ENCODE measurements at places on chromosomes 6 and 20.

DNA sequence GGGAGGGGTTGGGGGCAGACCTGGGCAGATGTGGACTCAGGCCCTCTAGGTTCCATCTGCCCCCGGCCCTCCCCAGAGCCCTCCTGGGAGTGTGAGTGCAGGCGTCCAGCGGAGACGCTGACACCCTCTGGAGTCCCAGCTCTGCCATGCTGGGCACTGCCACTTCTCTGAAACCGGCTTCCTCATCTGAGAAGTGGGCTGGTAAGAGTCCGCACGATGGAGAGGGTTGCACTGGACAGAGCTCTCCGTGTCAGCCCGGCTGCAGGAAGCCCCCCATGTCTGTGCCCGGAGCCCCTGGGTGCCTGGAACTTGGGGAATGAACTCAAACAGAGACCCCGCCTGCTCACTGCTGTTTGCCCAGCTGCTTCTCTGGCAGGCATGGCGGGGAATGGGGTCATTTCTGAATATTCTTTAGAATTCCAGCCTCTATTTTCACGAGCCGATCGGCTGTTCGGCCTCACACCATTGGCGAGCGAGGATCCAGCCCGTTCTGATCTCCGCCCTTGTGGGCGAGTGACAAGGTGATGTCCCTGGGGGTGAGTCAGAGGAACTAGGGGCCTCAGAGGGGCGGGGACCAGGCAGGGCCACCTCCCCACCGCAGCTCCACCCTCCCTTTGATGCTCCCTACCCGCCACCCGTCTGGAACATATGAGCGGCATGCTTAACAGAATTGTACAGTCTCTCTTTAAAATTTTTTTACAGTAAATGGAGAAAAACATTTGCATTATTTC lies 47.8 kb upstream of the GATA5 start:
- DNase-seq: peak; percentile 89

GRCh38 chr20:47801759-47802158 lies 16.5 kb upstream of the SULF2 start:
- DNase-seq: no peak

- DNase-seq: no peak
These were observed 470.9 kb downstream of the TFAP2A start for GRCh38 chr6:9943986-9944385.

DNA sequence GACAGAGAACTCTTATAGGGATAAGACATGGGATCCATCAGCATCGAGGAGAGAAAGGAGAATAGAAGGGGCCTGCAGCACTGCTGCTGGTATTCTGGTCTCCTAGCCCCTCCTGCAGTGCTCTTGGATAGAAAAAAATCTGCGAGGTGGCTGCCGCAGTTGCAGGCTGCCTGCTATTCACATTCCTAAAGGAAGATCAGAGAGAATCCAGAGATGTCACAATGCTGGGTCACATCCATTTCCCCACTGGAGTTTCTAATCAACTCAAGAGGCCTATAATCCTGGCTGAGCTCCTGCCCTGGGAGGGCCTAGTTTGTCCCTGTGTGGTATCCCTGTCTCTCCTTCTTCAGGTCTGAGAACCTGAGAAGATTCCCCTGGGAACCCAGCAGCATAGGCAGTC lies 357.8 kb downstream of the MAFB start:
- DNase-seq: no peak

GRCh38 chr20:59605601-59606364 lies 1.4 kb downstream of the PHACTR3 start:
- DNase-seq: no peak

- no peak for DNase-seq
These were observed 39.4 kb downstream of the SLC9A8 start for GRCh38 chr20:49851991-49852390.

- no peak for DNase-seq
These were observed 22.5 kb downstream of the SERINC1 start for GRCh38 chr6:122449069-122449468.

DNA sequence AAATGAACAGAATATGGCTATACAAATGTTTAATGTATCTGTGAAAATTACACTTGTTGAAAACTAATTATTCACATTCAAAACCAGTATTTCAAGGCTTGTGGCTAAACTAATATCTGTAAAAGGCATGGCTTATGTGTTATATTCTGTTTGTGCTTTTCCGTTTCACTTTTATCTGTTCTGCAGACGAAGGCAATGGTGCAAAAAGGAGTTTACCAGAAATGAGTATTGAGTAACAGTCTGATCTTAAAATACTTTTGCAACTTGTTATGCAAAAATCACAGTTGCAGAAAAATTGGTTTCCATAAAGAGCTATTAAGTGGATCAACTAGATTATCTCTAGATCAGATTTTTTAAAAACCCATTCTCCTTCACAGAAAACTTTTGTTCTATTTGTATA lies 9.4 kb upstream of the STX11 start:
- DNase-seq: no peak

DNA sequence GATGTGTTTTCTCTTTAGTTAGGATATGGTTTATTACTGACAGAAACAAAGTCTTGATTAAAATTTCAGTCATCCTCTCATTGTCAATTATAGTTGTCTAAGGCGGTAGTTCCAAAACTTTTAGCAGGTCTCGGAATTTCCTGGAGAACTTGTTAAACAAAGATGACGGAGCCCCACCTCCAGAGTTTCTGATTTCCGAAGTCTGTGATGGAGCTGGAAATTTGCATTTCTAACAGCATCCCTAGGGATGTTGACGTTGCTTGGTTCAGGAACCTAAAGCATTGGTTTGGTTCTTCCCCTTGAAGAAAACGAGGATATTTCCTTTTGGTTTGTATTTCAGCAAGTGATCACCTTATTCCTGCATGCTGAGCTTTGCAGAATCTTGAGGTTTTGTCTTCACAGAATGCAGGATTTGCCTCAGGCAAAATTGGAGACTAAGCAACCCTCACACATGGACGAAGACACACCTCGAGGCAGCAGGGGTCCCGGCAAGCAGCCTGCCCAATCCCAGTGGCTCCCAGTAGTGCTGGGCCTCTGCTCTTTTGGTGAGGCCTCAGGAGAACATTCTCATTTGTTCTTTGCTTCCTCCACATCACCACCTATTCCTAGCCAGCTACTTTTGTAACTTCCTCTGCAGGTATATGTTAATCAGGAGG lies 187.1 kb upstream of the PHACTR1 start:
- DNase-seq: no peak

DNA sequence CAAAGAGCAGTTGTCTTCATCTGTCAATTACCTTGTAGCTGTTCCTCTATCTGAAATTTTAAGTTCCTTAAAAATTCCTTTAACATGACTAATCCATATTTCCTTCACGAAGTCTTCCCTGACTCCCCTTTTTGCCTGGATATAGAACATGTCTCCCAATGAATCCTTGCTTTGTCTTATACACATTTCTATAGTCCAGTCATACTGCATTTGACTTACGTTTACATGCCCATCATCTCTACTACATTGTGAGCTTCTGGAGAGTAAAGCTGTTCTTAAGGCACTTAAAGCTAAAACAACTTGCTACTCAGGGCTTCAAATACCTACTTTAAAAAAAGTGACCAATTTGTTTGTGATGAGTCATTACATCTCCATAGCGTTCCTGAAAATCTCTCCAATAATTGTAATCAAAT lies 4.9 kb downstream of the REV3L start:
- no peak for DNase-seq

DNA sequence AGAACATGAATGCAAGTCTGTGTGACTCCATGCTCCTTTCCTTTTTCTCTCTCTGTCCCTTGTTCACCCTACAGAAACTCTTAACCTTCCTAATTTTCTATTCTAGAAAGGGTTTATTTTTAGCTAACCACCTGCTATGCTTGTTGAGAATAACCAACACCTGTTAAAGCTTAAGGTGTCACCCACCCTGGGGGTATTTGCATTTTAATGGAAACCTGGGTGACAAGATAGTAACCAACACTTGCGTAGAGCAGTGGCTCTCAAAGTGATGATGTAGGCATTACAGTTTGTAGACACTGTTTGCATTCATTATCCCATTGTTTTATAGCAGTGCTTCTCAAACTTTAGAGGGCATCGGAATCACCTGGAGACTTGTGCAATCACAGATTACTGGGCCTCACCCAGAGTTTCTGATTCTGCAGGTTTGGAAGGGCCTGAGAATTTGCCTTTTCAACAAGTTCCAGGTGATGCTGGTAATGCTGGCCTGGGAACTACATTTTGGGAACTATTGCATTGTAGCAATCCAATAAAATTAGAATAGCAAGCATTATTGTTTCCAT lies 114.4 kb upstream of the ARMC2 start:
- DNase-seq: no peak

DNA sequence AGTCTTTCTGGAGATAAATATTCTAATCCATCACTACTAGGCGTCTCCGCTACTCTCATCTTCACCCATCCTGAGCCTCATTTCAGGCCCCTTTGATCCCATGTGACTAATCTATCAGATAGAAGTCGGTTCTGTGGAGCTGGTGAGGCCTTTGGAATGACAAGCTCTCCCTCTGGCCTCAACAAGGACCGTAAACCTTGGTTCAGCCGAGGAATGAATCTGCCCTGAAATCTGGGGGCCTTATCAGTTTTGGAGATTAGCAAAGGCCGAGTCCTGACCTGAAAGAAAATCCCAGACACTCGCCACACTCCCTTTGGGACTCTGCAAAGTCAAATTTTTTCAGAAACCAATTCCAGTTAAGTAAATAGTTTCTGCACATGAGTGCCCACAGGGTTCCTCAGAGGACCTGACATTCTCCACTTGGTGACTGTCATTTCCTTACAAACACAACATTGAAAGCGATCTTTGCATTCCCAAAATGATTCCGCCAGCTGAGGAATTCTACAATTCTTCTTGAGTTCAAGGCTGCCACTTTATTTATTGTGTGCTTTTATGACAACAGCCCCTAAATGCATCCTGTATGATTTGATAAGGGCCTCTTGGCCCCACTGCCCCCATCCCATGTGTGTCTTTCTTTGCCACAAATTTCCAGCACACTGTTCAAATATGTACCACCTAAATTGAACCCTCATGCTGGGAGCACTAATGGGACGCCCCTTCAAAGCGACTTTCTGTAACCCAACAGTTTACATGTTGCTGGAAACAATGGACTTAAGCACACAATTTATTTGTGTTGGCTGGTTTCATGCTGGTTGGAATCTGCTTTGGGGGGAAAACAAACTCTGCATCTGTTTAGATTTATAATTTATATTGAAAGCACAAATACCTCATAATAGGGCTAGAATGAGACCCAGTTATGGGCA lies 10.0 kb upstream of the RIPOR3 start:
- no peak for DNase-seq

GRCh38 chr6:116779573-116780164 lies 14.2 kb upstream of the FAM162B start:
- DNase-seq: no peak

DNA sequence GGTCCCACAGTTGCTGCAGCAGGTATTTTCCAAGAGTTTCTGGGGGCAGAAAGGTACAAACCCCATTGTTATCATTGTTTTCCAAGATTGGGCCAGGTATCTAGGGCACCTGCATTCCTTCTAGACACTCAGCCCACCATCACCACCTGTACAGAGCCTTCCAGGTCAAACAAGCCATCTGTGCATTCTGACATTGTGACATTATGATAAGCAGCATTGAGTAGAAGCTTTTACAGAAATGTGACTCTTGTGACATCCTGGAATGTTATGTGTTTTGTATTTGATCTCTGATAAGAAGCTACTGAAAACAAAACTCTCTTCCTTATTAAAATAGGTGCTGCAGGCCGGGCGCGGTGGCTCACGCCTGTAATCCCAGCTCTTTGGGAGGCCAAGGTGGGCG lies 128.1 kb upstream of the CCN2 start:
- DNase-seq: no peak

DNA sequence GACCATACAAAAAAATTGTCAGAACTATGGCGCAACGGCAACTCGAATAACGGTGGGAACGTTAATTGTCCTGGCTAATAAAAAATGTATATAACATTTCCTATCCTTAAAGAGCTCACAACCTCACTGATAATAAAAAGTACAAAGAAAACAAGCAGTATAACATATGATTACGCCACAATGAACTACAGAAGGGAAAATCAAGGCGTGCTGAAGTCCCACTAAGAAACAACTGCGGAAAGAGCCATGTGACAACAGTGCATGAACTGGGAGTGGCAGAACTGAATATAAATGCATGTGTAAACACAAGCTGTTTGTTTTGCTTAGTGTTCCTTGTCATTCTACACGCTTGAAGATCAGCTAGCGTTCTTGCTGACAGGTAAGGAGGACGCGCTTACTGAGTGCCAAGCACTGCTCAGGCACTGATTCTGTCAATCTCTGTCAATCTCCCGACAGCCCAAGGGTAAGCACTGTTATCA lies 466 bp upstream of the PSMB1 start:
- no peak for DNase-seq

- DNase-seq: no peak
These were observed 17.9 kb downstream of the MDGA1 start for GRCh38 chr6:37679539-37680476.

DNA sequence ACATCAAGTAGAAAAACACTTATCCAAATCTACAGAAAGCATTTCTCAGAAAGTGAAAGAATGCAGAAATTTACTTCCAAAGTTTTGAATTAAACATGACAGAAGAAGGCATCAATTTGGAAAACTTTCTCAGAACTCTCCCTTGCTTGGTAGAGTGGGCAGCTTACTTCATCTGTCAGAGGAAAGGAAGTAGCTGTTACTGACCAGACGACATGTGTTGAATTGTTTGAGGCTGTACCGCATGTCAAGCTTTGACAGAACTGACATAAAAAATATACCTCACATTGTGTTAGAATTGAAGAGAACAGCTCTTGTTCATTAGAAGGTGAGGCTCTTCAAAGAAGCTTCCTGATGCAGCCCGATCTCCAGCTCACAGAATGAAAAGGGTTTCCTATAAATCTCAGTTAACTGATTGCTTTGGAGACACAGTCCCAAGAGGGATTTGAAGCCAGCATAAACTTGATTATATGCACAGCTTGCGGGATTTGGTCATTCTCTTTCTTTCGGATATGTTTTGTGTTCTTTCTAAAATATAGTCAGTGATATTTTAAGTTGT lies 190.7 kb downstream of the PLCB1 start:
- no peak for DNase-seq

- no peak for DNase-seq
These were observed 52.2 kb downstream of the TOP1 start for GRCh38 chr20:41080866-41081265.

DNA sequence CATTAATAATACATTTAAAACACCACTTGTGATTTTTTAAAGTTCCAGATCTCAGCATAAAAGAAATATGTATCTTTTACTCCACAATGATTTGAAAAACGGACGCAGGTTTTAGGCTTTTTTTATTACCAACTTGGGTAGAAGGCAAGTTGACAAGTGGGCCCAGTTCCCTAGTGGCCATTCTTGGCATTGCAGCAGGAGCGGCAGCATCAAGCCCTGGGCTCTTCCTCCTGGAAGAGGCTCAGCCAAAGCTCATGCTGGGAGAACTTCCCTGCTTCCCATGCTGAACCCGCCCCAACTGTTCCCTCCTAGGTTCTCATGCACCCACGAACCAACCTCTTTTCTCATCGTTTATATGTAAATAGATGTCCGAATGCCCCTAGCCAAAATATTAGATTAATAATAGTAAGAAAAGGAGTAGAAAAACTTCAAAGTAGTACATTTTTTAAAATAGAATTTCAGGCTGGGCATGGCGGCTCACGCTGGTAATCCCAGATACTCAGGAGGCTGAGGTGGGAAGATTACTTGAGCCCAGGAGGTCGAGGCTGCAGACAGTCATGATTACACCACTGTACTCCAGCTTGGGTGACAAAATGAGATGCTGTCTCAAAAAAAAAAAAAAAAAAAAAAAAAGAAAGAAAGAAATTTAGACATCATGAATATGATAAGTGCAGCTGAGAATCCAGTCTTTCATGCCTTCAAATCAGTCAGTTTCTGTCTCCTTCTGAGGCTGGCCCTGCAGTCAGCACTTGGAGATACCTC lies 18.2 kb upstream of the MYB start:
- DNase-seq: peak; percentile 73
